ENCODE measurements at places on chromosomes 5 and 9. TPM values are rescaled to one million over a fixed set of nuclear protein-coding genes. Genes with fewer than 3 reads are reported as not detected.

GRCh38 chr9:68493958-68494577 lies 46.6 kb downstream of the TMEM252 start:
- ATAC-seq, result no peak

DNA sequence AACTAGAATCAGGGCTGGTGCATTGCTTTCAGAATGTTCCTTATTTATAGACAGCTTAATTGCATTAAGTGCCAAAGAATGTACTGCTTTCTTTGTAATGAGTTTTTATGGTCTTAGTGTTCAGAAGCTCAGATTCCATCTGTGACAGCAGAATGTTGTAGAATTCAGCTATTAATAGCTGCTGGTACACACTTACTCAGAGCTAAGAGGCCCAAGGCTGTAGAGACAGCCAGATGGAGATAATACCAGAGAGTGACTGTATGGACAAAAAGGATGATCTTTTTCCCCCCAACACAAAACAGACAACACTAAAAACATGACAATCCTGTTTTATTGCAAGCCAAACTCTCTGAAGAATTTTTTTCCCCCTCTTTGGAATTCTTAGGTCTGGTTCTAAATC lies 50.2 kb downstream of the PPP2R2B start:
- ATAC-seq, result no peak

The LMBRD2 gene
- 11.6 TPM for total RNA-seq

The JADE2 gene
- 93.3 TPM for total RNA-seq

The GFPT2 gene
- total RNA-seq, result 0.37 TPM

The PCDH12 gene
- 4.3 TPM for total RNA-seq
